ENCODE measurements at places on chromosomes 11 and 22.

- no peak for DNase-seq
These were observed 936 bp downstream of the CECR2 start for GRCh38 chr22:17370026-17370765.

DNA sequence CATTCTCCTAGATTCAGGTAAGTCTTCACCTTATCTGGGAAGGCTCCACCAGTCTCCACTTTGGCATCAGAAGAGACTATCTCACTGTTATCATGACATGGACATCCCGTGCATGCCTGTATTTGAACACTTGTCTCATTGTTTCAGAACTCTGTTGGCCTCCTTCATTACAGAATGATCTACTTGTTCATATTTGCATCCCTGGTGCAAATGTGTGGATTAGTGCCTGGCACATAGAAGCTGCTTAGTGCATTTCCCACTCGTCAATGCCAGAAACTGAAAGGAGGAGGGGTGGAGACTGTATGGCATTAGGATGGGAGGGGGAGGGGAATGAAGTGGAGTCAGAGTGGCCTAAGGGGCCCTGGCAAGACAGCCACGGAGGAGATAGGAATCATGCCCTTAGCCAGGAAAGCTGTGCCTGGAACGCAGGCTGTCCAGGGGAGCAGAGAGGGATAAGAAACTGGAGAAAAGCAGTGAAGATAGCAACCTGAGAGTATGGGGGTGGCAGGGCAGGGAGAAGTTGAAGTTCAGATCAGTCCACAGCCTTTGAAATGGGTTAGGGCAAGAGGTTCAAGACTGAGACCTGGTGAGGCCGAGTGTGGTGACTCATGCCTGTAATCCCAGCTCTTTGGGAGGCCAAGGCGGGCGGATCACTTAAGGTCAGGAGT lies 53.8 kb upstream of the CAPRIN1 start:
- no peak for DNase-seq

DNA sequence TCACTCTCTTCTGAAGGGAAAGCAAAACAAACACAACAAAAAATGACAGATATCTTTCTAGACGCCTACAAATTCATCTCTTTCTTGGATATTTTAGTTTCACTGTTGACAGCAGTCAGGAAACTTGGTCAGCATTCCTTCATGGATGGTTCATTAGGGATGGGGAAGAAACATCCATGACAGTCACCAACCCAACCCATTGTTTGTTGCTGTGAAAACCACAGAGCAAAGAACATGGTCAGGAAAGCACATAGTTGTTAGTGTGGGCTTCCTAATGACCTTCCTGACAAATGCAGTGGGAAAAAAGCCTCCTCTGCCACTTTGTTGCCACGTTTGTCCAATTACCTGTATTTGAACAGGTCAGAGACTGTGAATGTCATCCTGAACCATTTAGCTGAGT lies 139.8 kb upstream of the SNX19 start:
- no peak for DNase-seq

- DNase-seq: no peak
These were observed 46.9 kb downstream of the MSANTD4 start for GRCh38 chr11:105975128-105975527.

DNA sequence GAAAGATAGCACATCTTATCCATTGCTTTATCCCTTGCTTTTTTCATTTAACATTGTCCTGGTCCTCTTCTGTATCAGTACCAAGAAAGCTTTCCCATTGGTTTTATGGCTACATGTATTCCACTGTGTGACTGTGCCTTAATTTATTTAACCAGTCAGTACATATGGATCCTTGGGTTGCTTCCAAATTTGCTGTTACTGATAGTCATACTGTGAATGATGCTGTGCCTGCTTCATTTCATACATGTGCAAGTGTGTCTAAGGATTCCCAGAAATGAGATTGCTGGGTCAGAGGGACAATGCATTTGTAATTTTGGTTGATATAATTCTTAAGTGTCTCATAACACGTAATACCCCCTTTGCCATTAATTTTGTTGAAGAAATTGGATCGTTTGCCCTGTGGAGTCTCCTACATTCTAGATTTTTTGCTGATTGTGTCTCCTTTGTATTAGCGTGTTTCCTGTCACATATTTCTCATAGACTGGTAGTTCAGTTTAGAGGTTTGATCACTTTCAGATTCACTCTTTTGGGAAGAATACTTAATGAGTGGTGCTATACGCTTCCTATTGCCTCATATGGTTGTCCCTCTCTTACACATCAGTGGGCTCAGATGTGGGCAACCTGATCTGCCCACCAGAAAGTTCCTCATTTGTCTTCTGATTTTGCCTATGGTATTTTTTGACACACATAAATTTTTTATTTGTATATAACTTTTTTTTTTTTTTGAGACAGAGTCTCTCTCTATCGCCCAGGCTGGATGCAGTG lies 35.3 kb downstream of the MYBPC3 start:
- DNase-seq: no peak

DNA sequence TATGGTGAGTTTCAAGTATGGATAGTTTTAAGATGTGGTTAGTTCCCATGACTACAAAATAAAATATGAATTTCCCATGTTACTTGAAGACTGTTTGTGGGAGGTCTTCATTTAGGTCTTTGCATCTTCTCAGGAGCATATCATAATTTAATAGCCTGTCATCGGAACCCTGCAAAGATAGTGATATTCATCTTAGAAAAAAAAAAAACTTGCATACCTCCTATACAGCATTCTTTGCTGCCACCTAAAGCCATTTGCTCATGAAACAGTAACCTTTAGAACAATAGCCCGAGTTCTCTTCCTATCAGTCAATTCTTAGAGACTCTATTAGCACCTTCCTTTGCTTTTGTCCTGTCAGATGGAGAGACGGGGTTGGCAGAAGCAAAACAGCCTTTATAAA lies 75.3 kb downstream of the ARFGAP2 start:
- no peak for DNase-seq

DNA sequence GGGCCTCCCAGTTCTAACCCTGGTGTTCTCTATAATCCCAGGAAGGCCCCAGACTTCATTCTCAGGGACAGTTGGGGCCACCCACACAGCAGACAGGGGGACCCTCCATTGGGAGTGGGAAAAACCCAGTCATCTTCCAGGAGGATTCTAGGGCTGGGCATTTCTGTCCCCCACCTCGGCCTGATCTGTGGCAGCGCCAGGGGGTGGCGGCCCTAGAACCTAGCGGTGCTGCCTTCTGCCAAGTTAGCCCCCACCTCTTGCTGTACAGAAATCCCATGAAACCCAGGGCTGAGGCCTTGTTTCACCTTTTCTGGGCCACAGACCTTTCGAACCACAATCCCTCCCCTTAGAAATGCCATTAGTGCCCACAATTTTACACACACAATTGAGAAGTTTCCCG lies 9.6 kb downstream of the CHST1 start:
- DNase-seq: no peak

- DNase-seq: no peak
These were observed 33.2 kb downstream of the BTBD10 start for GRCh38 chr11:13429836-13430235.

GRCh38 chr11:8426076-8426475 lies 162.4 kb upstream of the LMO1 start:
- DNase-seq: no peak

DNA sequence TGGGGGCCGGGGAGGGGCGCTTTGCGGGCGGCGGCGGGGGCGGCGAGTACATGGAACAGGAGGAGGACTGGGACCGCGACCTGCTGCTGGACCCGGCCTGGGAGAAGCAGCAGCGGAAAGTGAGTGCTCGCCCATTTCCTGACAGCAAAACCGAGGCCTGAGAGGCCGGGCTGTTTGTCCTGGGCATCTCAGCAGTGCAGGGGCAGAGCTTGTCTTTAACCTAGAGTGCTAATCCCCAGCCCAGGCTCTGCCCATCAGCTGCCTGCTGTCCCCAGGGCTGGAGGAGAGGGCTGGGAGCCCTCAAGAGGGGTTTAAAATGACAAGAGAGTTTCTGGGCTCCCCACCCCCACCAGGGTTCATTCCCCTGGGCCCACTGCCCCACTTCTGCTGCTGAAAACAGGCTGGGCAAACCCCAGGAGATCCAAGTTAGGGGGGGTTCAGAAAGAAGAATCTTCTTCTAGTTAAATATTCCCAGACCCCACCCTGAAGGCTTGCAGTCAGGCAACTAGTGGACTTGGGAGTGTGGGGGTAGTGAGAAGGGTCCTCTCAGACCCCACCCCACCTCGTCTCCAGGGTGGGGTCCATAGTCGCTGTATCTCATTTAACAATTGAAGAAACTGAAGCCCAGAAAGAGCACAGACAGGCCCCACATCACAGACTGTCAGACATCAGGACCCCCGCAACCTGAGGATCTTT lies 411 bp downstream of the ACTN3 start:
- DNase-seq: no peak

All from cerebellar nuclear complex (tissue), 1 donor.